ENCODE measurements at places on chromosomes 11 and 22. TPM values are rescaled to one million over a fixed set of nuclear protein-coding genes. Genes with fewer than 3 reads are reported as not detected.

- peak; percentile 81 for DNase-seq
Observed at GRCh38 chr11:125464270-125464662, 31.8 kb downstream of the FEZ1 start.

GRCh38 chr22:38196791-38197419, 4.9 kb upstream of the MAFF start:
- no peak for DNase-seq

GRCh38 chr22:47588578-47588960, 826.1 kb downstream of the TBC1D22A start:
- DNase-seq, result no peak

GRCh38 chr22:17808693-17809403, 34.6 kb upstream of the BID start:
- no peak for DNase-seq

Gene ZP1
- not detected for polyA plus RNA-seq

Data from foreskin keratinocyte (primary cell).